ENCODE measurements at places on chromosomes 12 and 14.
A peak's percentile ranks its signal among the peaks of the same experiment; 100 is the strongest.

DNA sequence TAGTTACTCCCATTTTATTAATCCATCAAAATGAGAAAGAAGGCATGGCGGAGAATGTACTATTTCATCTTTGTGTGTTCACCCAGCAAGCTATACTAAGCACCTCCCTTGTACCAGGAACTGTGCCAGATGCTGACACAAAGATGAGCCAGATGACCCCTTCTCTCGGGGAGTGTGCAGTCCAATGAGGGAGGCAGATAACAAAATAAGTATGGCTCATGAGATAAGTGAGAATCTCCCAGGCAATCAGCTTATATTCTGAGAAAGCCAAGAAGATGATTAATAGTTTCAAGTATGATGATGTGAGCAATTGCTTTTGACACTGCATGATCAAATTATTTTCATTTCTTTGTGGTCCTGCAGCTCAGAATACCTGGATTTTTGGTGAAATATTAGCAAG, 1.3 kb upstream of the TMEM233 start:
- DNase-seq: no peak

DNA sequence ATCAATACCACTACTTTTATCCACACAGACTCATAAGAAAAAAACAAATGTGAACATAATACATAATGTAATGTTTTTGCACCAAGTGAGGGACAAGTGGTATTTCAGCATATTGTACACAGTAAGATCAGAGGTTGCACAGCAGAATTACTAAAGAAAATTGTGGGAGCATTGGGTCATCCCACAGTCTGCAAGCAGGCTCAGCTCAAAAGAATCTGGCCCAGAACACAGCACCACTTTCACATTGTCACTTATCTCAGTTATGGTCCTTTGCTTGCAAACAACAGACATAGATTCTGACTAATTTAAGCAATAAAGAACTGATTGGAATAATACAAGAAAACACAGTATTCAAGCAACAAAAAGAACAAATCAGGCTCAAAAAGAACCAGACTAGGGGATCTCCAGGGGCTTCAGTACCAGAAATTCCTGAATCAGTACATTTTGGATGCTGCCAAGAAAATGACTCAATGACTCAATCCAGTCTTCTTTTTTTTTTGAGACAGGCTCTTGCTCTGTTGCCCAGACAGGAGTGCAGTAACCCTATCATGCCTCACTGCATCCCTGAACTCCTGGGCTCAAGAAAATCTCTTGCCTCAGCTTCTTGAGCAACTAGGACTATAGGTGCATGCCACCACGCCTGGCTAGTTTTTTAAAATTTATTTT, 42.9 kb upstream of the EEA1 start:
- DNase-seq: no peak

DNA sequence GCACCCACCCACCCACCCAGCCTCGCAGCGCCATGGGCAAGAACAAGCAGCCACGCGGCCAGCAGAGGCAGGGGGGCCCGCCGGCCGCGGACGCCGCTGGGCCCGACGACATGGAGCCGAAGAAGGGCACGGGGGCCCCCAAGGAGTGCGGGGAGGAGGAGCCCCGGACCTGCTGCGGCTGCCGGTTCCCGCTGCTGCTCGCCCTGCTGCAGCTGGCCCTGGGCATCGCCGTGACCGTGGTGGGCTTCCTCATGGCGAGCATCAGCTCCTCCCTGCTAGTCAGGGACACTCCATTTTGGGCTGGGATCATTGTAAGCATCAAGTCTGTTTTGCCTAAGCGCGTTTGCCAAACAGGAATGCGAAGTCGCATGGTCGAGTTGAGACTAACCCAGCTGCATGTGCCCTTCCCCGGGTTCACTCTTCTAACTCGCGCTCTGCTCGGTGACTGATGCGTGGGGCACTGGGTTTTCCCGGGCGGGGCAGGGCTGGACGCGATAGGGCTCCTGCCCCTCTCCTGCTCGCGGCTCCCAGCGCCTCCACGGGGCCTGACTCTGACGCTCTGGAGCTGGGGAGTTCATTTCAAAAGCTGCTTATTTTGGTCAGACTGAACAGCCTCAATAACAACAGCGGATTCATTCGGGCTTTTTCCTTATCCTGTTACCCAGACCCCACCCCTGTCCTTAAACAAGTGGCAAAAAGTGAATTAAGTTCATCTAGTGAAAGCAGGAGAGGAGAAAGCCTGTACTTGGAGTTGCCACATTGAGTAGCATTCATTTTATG, 458 bp downstream of the SSPN start:
- peak; percentile 62 for DNase-seq

- no peak for DNase-seq
Measured at GRCh38 chr12:63206909-63207308, 55.9 kb upstream of the AVPR1A start.

GRCh38 chr12:11853126-11853525, 203.7 kb downstream of the ETV6 start:
- peak; percentile 49 for DNase-seq

DNA sequence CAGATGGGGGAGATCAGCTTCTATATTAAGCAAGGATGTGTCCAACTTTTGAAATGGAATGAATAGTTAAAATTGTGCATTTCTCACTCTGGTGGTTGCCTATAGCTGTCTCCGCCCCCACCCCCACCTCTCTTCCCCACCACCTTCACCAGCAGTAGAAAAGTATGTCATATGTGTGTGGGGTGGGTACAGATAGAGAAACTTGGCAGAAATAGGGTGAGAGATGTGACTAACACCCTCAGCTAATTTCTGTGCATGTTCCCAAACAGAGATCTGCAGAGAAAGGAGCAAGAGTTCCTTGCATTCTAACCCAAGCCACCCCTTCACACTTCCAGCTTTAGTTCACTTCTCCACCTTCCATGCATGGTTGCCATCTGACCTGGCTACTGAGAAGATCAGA, 980.1 kb downstream of the NRXN3 start:
- no peak for DNase-seq

DNA sequence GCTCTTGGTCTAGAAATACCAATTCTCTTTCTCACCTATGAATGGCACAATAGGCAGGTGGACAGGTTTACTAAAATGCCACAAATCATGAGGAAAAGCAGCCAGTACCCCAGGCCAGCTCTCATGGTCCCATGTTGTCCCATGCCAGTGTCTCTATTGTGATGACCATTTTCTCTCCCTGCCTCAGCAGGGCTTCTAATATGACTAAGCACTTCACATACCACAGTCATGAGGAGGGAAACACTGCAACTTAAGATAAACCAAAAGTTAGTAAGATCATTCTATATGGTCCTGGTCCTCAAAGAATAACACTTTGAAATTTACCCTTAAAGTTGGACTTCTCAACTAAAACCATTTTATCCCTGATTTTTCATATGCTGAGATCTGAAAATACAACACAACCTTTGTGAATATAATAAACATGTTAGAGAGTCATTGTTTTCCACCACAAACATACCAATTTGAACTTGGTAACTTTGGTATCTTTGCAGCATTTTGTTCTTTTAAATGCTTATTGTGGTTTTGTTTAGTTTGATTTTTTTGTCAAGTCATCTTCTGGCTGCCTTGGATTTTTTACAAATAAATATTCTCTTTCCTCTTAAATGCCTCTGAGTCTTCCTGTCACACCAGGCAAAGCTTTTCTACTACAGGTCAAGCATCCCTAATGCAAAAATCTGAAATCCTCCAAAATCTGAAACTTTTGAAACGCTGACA, 3.6 kb downstream of the TTC5 start:
- no peak for DNase-seq

DNA sequence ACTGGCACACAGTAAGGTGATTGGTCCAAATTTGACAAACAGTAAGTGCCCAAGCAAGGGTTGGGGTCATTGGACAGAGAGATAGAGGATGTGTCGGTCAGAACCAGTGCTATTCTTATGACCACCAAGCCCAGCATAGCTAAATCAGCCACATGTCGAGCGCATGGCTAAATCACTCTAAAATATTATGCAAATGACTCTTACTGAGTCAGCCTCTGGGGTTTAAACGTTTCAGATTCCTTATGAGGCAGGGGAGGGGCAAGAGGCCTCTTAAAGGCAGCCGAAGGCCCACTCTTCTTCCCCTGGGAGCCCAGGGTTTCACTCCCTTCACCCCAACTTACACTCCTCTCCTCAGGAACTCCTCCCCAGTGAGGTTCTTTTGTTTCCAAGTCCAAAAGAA, 603 bp upstream of the ENDOU start:
- DNase-seq: no peak

DNA sequence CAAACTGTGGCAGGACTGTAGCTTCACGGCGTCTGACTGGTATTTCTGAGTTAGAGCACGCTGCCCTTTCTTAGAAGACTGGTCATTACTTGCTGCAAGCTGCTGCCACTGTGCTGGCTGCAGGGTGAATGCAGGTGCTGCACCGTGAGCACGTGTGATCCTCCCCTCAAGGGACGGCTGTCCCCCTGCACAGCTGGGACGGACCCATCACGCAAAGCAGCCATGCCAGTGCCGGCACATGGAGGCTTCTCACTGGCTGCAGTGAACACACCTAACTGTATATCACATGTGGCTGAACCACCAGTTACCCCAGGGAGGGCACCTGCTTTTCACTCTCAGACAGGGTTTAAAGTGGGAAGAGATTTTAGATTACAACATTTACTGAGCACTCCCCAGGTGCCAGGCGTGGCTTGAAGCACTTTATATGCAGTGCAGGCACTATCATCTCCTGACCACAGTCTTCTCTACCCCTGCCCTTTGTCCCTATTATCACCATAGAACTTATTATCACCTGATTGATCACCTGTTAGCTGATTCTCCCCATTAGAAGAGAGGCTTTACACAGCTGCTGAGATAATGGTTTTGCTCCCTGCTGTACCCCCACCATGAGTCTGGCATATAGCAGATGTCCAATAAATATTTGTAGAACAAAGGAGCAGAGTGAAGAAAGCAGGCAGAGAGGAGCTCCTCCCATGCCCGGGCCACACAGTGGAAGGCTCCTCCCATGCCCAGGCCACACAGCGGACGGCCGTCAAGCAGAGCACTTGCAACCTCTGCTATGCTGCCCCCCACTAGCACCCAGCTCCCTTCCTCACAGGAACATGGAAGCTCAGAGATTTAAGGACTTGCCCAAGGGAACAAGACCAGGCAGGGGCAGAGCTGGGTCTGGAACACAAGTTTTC, 25.9 kb downstream of the SLC25A47 start:
- no peak for DNase-seq

- no peak for DNase-seq
Measured at GRCh38 chr12:20469756-20470155, 101.4 kb downstream of the PDE3A start.

DNA sequence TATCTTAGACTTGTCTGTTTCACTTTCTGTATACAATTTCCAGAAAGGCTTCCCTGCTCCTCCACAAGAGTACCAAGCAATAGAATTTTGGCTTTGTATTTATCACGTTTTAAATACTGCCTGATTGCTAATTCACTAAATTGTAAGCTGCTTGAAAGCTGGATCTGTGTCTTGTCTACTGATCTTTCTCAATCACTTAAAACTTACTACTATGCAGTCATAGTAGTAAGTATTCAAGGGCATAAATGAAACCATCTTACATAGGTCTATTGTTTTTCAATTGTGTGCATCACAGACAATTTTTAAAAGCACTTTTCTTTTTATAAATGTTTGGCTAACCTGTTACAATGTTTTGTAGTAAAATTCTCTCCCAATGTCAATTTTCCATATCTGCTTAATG, 1.2 kb upstream of the GLIPR1L2 start:
- DNase-seq: no peak

- no peak for DNase-seq
Measured at GRCh38 chr12:24991209-24992049, 42.5 kb upstream of the BCAT1 start.

- DNase-seq: no peak
Measured at GRCh38 chr14:91143862-91144261, 30.0 kb downstream of the DGLUCY start.

- DNase-seq: no peak
Measured at GRCh38 chr14:89407856-89408255, 9.2 kb downstream of the FOXN3 start.

DNA sequence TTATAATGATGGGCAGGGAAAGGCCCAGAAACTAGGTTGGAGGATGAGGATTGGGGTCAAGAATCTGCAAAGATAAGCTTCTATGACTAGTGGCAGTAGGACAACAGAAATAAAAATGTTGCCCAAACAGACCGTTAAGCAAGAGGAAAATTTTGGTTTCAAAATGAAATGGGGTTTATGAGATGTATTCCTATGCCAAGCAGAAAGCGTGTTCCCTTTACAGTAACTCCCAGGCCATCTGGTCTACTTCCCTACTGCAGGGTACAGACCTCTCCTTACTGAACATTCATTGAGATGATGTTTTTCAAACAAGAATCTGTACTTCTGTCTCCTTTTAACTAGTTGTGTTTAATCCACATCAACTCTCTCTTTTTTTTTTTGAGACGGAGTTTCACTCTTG, 20.4 kb upstream of the TMEM229B start:
- DNase-seq: no peak

- DNase-seq: no peak
Measured at GRCh38 chr14:98682033-98682432, 590.0 kb downstream of the BCL11B start.

DNA sequence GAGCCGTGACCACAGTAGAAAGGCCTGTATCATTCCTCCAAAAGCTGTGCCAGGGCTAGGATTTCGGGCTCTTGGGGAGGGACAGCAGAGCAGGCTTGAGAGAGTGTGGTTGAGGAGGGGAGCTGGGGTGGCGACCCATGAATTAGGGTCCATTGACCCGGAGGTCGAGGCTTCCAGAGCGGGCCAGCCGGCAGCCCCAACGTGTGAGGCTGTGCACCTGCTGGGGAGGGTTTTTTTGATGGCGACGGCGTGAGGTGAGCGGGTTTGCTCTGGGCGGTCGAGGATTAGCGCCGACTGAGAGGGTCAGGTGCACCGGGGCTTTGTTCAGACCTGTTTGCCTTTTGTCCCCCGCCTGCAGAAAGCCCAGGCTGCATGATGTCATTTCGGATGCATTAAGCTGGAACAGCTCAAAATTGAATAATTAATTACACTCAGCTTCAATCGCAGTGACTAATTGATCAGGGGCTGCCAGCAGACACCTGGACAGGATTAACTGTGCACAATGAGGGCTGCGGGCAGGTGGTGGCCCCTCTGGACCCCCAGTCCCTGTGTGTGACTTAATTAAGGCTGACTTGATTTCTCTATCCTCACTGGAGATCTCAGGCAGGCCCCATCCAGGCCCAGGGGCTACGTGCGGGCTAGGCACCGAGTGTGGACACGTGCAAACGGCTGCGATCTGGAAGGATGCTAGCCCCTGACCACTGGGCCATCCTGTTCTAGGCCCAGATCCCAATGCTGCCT, 42.1 kb upstream of the MEG3 start:
- DNase-seq: no peak

- no peak for DNase-seq
Measured at GRCh38 chr12:122123761-122124145, 45.2 kb downstream of the MLXIP start.

GRCh38 chr12:10218021-10218420, 5.3 kb downstream of the GABARAPL1 start:
- no peak for DNase-seq
